Activated CD4-positive, alpha-beta T cell treated with anti-CD3 and anti-CD28 coated beads for 48 hours (primary cell): ENCODE measurements at places on chromosomes 5 and 9.

GRCh38 chr5:134000091-134000511 lies 4.7 kb downstream of the VDAC1 start:
- no peak for DNase-seq

DNA sequence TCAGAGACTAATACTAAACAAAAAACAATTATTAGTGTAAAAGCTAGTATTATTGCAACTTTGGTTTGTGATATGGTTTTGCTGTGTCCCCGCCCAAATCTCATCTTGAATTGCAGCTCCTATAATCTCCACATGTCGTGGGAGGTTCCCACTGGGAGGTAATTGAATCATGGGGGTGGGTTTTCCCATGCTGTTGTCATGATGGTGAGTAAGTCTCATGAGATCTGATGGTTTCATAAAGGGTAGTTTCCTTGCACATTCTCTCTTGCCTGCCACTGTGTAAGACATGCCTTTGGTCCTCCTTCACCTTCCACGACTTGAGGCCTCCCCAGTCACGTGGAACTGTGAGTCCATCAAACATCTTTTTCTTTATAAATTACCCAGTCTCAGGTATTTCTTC lies 325.9 kb upstream of the DAB2 start:
- DNase-seq = no peak

DNA sequence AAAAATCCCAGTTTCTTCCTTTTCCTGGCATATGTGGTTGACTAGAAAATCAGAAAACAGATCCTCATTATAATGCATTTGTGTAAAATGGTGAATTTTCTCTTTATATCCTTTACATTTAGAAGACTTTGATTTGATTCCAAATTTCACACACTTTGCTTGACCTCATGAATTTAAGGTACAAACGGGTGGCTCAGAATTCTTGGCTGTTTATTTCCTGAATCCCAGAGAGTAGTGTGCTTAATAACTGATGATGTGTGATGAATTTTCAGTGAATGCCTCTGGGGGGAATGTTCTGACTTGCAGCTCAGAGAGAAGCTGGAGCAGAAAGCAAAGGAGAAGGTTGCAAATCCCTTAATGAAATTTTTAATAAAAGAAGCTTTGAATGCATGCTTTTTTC lies 126.8 kb downstream of the SPATA31D1 start:
- DNase-seq = no peak

DNA sequence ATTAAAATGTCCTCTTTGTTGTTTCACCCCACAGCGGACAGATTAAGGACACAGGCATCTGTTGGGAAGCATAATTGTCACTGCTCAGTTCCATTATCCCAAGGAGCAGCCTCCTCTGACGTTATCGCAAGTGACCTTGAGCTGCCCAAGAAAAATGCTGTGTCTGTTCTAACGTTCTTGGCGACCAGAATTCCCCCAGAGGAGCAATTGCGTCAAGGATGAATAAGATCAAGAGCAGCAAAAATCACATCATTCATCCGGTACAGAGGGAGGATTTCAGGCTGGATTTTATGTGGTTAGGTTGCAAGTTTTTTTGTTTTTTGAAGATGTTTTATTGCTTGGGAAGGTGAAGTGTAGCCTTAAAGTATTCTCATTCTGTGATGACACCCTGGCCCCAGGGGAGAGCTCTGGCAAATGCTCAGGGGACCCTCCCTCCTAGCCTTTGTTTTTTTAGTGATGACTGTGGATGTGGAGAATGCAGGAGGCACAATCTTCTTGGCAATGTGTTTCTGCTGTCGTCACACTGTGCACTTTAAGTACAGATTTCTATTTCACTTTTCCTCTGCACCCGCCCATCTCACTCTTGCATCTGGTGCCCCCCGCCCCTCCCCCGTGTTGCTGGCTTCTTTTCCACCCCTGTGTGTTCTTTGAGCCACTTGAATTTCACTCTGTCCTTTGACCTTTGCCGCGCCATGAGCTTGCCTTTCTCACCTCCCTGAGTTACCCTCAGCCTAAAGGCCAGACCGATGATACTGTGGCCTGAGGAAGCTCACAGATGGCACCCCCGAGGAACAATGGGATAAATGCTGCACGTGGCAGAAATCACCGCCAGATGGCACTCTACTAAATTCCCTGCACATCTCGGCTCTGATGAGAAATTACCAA lies 308.5 kb downstream of the RAB3C start:
- peak; percentile 79 for DNase-seq

DNA sequence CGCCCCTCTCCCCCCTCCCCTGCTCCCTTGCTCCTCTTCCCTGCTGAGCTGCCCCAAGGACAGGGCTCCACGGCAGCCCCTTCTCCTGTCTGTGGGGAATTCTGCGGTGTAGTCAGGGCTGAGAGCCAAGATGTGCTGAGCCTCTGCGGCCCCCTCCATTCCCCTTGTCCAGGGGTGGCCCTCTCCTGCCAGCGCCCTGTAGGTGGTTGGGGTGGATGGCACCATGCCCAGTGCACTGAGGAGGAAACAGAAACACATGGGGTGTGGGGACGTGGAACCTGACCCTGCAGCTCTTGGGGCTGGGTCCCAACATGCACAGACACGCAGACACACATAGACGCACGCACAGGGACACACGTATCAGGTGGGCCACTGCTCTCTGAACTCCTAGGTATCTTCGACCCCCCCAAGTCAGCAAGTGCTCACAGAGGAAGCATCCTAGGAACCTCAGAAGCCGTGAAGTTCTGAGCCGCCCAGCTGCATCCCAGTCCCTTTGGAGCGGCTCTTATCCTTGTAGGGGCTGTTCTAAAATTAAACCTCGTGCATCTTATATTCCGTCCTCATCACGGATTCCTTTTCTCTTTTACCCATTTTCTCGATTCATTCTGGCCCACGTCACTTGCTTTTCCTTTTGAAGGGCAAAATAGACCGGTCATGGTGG lies 64.8 kb downstream of the HMCN2 start:
- no peak for DNase-seq

DNA sequence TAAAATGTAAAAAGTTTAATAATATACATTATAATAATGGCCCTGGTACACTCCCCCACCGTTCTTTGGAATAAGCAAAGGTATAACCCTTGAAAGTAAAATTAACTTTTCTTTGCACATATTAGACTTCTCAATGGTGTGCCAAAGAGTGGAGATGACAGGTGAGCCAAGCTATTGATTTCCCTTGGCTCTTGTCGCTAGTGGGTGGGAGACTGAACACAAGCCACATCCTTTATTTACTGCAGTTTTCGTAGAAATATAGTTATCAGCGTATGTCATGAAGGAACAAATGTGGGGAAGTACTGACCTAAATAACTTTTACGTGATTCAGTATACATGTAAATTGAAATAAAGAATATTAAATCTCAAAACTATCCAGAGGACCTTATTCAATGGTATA lies 549.3 kb downstream of the RAB3C start:
- no peak for DNase-seq
